ENCODE measurements at places on chromosomes 7 and 10.
A peak's percentile ranks its signal among the peaks of the same experiment; 100 is the strongest.

- DNase-seq: no peak
Measured at GRCh38 chr10:88974446-88975376, 15.9 kb upstream of the FAS start.

- no peak for DNase-seq
Measured at GRCh38 chr7:67346126-67346525, 349.5 kb downstream of the TYW1 start.

GRCh38 chr10:36592964-36593363, 532.4 kb upstream of the ANKRD30A start:
- no peak for DNase-seq

DNA sequence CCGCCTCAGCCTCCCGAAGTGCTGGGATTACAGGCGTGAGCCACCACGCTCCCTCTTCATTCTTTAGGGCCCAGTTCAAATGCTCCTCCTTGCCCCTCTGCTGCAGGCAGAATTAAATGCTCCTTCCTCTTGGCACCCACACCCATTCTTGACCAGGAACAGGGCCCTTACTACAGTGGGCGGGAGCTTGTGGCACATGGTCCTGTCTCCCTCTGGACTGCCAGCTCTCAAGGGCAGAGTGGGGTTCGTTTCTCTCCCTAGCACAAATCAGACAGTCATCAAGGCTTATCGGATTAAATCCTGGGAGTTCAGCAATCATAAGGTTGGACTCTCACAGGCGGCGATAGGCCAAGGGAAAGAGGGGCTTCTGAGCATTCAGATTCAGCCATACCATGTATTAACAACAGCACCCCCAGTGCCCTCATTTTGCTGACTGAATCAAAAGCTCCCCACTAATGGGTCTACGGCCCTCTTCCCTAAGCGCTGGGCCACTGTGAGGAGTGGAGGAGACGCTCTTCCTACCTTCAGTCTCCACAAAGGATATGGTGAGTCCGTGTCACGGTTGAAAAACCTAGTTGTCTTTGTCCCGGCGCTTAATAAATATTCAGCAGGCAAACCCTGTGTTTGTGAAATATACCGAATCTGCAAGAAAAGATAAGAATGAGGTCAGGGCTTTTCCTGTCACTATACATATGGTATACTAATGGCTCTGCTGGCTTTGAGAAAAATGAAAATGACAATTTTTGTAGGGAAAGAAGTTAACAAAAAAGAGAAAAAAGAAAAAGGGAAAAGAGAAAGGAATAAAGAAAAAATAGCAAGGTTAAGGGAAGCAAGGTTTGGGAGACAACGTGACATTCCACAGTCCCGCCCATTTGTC, 107.4 kb downstream of the CLEC2L start:
- no peak for DNase-seq

GRCh38 chr7:51929818-51930217, 613.2 kb upstream of the COBL start:
- DNase-seq: no peak

DNA sequence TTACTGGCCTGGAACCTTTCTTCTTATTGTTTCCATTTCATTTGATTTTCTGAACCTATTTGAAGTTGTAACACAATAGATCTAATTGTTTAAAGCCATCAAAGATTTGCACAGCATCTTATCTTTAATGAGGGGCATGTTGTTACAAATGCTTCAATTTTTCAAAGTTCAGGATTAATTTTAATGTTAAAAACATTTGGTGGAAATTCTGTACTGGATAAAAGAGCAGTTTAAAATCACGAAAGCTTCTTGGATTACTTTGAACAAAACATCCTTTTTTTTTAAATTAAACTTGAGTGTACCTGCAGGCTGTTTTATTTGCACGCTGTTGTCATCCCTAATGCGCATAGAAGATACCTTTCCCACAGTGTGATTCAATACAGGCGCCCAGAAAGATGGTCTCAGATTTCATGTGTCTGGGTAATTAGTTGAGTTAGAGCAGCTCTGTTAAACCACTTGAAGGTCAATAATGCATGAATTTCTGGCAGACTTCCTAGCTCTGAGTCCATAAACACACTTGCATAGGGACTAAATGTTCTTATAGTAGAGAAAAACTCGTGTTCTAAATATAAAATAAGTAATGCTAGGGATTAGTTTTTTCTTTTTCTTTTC, 29.3 kb upstream of the DDX50 start:
- no peak for DNase-seq

DNA sequence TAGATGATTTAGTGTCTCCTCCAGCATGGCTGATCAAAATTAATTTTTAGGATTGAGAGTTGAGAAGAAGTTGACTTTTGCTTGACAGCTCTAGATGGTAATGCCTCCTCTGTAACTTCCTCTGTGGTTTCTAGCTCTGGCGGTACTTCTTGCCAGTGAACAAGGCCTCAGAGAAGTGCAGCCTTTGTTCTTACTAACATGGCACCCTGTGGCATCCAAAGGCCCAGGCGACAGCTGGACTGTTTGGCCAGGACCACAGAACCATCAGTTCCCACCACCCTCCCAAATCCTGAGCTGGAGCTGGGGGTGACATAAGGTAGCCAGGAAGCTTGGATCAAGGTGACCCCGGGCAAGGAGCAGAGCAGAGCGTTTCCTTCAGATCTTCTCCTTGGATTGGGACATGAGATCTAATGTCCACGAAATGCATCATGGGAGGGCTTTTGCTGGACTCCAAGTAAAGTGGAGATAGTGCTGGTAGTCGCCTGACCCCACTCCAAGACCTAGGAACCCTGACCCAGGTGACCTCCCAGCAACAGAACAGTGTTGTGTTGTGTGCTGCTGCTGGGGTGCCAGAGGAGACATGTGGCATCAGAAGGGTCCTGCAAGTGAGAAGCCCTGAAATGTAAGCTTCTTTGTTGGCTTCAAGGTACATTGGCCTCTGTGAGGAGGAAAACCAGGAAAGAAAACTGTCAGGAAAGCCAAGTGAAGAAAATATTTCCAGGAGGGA, 41.8 kb downstream of the APBB1IP start:
- peak; percentile 57 for DNase-seq

- no peak for DNase-seq
Measured at GRCh38 chr10:92692697-92693533, 3.2 kb downstream of the HHEX start.

GRCh38 chr10:112653215-112653614, 206.2 kb downstream of the VTI1A start:
- no peak for DNase-seq

- DNase-seq: no peak
Measured at GRCh38 chr7:122300956-122301833, 3.4 kb downstream of the FEZF1 start.

DNA sequence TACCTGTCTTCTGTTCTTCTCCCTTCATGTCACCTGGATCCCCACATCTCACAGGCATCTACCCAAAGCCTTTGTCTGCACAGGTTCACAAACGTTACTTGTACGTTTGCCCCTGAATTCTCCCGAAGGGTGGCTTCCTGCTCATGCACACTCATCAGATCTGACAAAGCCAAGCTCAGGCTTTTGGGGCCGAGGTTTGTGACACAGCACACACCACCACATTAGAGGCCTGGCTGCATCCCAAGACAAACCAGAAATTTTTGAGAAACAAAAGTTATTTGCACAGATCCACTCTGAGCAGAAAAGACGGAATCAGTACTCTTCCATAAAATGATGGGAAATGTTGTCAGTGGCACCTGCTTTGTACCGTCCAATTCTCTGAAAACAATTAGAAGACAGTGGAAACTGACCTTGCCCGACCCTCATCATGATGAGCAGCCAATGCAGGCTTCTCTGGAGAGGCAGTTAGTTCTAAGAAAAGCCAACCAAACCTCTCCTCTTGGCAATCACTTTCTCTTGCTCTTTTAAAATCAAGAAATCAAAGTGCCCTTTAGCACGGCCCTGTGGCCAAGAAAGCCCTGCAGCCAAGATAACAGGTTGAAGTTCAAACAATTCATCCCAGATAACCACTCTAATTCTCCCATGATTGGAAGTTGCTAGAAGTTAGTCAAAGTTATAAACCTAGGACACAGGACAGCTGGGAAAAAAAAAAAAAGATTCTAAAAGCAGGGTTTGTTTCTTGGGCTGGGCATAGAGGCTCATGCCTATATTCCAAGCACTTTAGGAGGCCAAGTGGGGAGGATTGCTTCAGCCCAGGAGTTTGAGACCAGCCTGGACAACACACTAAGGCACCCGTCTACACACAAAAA, 13.6 kb upstream of the SVIL start:
- peak; percentile 18 for DNase-seq

DNA sequence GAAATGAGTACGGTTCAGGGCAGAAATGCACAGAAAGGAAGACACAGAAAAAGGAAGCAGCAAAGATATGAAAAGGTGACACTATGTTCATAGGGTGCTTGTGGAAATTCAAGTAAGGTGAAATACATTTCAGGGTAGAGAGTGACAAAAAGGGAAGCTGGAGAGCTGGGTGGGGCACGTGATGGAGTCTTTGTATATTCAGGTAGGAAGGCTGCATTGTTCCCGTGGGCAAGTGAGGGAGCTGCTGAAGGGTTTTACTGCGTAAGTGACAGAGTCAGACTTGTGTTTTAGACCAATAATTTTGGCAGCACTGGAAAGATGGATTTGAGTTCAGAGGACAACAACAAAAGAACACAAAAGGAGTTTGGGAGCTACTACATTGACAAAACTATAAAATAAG, 35.3 kb upstream of the ANK3 start:
- no peak for DNase-seq

- DNase-seq: no peak
Measured at GRCh38 chr7:42020061-42020460, 216.9 kb downstream of the GLI3 start.

- DNase-seq: no peak
Measured at GRCh38 chr10:71372882-71373495, 23.7 kb upstream of the CDH23 start.

GRCh38 chr7:123748171-123748733, 551 bp downstream of the WASL start:
- DNase-seq: no peak

DNA sequence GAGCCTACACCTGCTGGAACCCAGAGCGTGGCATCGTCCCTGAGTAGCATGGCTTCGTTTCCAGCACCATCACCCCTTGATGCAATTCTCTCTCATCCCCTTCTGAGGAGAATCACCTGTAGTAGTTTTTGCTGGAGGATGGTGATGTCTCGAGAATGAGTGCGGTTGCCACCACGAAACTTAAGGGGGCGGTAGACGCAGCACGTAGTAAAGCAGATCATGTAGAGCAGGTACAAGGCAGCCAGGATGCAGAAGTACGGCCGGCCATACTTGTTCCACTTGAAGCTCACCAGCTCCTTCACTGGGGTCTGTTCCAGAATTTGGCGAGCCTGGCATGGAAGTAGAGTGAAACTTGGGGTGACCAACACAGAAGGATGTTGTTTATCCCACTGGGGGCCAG, 8.1 kb downstream of the TRPV5 start:
- no peak for DNase-seq

DNA sequence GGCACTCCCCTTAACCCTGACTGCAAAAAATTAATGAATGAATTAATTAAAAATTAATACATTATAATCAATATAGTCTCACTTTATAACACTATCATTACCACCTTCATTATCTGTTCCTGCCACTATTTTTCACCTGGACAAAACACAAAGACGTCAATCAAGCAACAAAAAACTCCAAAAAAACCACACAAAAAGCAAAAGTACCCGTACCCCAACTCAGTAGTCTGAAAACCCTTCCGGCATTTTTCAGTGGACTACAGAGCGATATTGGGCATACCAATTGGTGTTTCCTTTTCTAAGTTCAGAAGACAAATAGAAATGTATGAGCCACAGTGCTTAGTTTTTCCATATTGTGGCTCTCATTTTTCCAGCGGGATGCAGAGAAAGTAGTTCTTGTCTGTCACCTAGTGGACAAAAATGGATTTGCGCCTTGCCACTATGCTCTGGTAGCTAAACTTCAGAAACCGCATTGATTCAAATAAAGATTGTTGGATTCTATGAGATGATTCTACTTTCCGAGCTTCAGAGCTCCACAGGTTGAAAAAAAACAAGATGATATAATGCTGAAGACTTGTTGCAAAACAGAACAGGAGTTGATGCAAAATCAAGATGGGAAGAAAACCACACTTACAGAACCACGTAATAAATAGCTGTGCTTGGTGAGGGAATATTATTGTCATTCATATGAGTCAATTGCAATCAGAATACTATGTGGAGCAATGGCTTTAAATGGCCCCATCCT, 50.6 kb upstream of the ITGB1 start:
- peak; percentile 65 for DNase-seq

DNA sequence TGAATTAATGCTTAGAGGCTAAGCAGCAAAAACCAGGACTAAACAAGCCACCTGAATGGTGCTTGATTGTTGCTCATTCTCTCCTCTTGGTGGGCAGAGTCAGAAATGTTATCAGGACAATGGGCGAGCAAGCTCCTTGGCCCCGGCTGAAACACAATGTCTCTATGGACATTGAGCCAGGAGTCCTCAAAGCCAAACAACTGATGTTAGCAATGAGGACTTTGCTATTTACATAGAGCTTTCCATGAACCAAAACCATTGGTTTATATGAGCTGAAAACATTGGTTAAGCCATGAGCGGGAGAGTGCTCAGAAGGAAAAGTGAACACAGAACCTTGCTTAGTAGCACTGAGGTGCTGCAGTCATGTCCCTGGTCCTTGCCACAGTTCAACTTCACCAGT, 21.5 kb upstream of the NPVF start:
- DNase-seq: no peak

- DNase-seq: no peak
Measured at GRCh38 chr7:124550036-124550435, 215.6 kb downstream of the GPR37 start.

GRCh38 chr7:155785536-155785935, 26.7 kb downstream of the SHH start:
- DNase-seq: no peak

GRCh38 chr7:143413123-143413522, 4.5 kb upstream of the EPHA1 start:
- DNase-seq: no peak

DNA sequence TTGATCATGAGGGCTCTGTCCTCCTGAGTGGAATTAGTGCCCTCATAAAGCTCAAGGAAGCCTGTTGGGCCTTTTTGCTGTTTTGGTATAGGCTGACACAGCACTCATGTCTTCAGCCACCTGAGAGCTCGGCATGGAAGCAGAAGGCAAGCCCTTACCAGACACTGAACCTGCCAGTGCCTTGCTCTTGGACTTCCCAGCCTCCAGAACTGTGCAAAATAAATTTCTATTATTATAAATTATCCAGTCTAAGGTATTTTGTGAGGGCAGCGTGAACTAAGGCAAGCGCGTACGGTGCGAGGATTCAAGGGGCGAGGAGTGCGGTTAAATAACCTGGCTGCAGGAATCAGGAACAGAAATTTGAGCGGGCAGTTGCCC, 281.5 kb upstream of the LYZL1 start:
- no peak for DNase-seq

- no peak for DNase-seq
Measured at GRCh38 chr7:141295367-141295895, 221.6 kb downstream of the TMEM178B start.

- DNase-seq: no peak
Measured at GRCh38 chr10:93876381-93876780, 17.4 kb upstream of the SLC35G1 start.

- no peak for DNase-seq
Measured at GRCh38 chr10:75967491-75967890, 536.1 kb downstream of the LRMDA start.

DNA sequence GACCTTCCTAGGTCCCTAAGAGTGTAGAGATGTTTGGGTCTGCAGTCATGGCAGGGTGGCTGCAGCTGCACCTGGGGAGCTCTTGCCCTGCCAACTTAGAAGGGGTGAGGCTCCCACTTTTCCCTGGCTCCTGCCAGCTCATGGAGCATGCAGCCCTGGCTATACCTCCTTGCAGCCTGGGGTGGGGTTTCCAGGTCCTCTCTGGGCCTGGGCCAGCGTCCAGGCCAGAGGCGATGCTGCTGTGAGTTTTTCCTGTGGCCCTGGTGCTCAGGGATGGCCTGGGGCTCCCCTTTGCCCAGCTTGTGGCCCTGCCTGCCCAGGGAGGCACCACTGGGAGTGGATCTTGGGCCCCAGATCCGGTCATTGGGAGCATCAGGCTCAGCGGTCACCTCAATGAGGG, 109.8 kb upstream of the FAM180A start:
- no peak for DNase-seq
